NCI-H187 treated with DMSO at 0.1 percent for 48 hours (cell line): ENCODE measurements at places on chromosomes 3 and 15.
A peak's percentile ranks its signal among the peaks of the same experiment; 100 is the strongest.

GRCh38 chr15:64037966-64038365 lies 8.3 kb downstream of the DAPK2 start:
- no peak for DNase-seq

DNA sequence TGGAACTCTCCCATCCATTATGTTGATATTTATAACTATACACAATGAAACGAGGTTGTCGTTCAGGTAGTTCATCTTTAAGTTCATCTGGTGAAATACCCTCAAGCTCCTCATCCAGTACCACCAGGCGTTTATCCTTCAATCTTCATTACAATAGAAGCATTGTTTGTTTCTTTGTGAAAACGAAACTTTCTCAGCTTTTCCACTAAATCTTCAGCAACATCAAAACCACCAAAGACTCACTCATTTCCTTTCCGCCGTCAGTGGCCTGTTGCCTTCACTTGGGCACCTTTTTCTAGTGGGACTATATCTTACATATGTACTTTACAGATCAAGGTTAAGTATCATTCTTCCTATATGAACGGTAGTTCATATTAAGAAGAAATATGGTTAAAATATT lies 44.1 kb upstream of the TFG start:
- no peak for DNase-seq

DNA sequence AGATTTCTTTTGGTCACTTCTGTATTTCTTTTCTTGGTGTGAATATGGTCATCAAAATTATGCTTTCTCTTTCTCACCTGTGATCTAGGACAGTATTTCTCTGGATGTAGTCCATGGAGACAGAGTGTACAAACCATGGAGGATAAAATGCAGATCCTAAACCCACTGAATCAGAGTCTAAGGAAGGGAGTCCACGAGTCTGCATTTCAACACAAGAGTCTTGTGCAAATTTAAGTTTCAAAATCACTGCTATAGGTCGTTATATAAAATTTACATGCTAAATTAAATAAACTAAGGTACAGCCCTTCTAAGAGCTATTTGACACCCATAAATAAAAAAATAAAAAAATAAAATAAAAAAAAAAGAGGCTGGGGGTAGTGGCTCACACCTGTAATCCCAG lies 17.3 kb upstream of the UBE2E2 start:
- no peak for DNase-seq

- no peak for DNase-seq
Observed at GRCh38 chr3:65960087-65960486, 78.6 kb downstream of the MAGI1 start.

DNA sequence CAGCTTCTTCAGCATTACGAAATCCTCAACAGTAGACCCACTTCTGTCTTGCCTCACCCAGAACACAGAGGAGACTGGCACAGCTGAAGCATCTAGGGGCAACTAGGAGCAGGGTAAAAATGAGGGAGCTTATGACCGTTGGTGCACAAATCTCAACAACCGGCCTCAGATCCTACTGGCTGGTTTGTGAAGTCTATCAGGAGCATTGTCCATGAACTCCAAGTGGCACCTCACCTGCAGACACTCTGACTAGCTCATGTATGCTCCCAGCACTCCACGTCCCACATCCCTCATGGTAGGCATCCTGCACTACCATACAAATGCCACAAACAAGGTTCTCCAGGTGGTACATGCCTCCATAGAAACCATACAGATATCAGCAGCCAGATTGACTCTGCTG lies 163.1 kb downstream of the TLE3 start:
- DNase-seq: no peak

DNA sequence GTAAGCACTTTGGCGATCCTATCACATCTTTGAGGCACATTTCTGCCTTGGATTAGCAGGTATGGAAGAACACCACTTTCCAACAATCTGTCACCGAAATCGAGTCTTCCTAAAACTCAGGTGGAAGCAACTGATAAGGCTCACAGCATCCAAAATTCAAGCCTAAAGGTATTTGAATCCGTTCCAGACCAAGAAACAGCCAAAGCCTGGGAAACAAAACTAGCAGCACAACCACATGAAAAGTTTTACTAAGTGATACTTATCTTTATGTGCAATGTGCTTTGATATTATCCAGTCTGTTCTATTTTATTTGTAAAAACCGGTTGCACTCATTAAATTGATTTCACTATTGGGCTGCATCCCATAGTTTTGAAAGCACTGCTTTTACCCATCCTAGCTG lies 40.5 kb upstream of the FAM174B start:
- no peak for DNase-seq

DNA sequence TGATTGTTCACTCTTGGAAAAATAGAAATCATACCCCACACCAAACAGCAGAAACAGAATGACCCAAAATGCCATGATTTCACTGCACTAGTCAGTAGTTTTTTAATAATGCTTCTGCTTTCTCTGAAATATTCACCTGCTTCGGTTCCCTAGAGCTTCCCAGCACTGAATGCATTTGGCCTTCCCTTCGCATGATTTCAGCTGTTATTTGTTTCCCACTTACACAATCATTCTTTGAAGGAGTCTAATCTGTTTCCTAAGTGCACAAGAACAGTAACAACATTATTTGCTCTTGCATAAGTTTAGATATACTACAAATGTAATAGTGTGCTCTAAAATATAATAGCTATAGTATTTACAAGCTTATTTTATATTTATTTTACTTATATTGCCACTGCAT lies 178.7 kb downstream of the STAC start:
- no peak for DNase-seq

GRCh38 chr3:44226573-44226972 lies 15.1 kb upstream of the TOPAZ1 start:
- DNase-seq: no peak

DNA sequence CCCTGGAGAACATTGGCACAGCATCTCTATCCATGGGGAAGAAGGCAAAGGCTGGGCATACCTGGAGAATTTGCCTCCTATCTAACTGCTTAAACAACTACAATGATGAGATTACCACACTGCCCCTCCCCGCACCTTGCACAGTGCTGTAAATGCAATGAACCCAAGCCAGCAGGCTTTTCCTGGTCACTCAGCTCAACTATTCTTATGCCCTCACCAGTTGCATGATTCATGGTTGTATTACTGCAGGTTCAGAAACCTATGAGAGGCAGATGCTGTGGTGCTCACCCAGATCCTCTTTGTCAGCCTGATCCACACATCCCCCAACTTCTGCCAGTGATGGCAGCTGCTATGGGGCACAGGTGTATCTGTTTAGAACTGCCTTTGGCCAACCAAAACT lies 77.7 kb upstream of the STAC start:
- DNase-seq: no peak

GRCh38 chr15:68363353-68363752 lies 68.6 kb downstream of the ITGA11 start:
- DNase-seq: no peak

DNA sequence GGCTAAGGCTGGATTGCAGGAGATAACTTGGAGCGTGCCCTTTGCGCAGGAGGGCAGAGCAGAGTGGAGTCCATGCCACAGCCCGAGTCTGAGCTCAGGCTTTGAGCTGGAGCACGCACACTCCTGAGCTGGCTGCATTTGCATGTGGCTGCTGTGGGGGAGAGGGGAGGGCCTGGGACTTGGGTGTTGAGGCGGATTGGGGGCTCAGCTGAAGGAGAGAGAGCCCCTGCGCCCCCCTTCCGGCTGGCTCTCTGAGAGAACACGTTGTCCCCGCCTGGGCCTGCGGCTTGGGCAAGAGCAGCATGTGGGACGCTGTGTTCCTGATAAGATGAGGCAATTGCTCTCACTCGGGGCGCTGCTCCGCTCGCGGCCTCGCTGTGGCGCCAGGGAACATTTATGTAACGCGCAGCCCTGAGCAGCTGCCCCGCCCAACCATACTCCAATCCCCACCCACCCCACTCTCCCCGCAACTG lies 39.1 kb downstream of the KLF13 start:
- DNase-seq: no peak

DNA sequence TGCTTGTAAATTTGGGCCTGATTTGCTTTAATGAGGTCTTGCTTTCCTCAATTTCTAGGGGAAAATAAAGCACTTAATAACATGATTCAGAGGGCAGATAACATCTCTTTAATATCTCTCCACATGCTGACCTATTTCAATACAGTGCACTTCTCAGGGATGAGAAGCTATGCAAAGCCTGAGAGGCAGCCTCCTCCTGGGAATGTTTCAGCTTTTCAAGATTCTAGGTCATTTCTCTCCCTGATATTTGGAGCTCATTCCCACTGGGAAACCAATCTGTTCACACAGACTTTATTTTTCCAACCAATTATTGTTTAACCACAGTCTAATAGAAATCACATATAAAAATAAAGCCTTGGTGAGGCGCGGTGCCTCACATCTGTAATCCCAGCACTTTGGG lies 67.0 kb upstream of the LSAMP start:
- no peak for DNase-seq

DNA sequence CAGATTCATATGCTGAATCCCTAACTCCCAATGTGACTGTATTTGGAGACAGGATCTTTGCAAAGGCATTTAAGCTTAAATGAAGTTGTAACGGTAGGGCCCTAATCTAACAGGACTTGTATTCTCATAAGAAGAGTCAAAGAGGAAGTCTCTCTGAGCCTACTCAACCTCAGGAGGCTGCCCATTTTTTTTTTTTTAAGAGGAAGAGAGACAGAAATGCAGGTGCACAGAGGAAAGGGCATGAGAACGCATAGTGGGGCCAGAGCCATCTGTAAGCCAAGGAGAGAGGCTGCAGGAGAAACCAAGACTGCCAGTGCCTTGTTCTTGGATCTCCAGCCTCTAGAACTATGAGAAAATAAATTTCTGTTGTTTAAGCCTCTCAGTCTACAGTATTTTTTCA lies 28.4 kb downstream of the ZNF860 start:
- no peak for DNase-seq

GRCh38 chr3:56410576-56410975 lies 57.7 kb downstream of the ERC2 start:
- DNase-seq: no peak

GRCh38 chr3:126630020-126630419 lies 24.9 kb downstream of the TXNRD3 start:
- DNase-seq: no peak

DNA sequence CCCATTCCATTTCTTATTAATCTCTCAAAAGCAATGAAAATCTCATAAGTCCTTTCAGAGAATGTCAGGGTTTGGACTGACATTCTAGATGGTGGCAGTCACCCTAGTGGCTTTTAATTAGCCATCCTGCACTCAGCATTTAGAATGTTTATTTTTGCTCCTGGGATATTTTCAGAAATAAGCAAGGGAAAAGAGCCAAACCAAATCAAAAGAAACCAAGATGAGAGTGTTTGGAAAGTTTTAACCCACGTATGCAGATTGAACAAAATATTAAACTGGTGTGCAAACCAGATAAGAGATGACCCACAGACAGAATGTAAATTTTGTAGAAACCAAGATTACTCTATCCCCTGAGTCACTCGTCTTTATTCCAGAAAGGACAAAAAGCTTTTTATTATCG lies 275.8 kb downstream of the SQOR start:
- no peak for DNase-seq

DNA sequence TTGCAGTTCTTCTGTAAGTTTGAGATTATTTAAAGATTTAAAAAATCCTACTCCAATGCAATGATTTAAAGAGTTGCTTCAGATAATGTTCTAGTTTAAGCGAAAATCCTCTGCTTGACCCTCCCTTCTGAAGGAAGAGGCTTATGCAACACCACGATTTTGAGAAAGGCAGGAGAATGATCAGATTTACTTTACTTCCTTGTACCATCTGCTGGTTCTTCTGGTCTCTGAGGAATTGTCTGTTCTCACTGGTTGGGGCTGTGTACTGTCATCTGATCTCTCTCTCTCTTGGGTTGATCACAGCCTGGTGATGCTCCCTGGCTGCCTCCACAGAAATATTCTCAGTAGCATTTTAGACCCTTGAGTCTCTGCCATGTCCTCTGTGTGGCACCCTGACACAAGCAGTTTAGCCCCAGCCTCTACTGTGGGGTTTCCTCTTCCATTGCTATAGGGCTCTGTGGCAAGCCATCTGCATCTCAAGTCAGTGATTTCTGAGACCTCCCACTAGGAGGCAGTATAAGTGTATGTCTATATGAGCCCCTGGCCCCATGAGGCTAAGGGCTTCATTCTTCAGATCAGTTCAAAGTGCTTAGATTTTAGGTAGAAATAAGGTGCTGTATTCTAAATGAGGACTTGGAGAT lies 50.8 kb upstream of the PLAAT1 start:
- DNase-seq: peak; percentile 64

GRCh38 chr3:43852066-43852465 lies 161.3 kb downstream of the ABHD5 start:
- DNase-seq: no peak

- no peak for DNase-seq
Observed at GRCh38 chr3:100682056-100682853, 27.0 kb upstream of the TFG start.

DNA sequence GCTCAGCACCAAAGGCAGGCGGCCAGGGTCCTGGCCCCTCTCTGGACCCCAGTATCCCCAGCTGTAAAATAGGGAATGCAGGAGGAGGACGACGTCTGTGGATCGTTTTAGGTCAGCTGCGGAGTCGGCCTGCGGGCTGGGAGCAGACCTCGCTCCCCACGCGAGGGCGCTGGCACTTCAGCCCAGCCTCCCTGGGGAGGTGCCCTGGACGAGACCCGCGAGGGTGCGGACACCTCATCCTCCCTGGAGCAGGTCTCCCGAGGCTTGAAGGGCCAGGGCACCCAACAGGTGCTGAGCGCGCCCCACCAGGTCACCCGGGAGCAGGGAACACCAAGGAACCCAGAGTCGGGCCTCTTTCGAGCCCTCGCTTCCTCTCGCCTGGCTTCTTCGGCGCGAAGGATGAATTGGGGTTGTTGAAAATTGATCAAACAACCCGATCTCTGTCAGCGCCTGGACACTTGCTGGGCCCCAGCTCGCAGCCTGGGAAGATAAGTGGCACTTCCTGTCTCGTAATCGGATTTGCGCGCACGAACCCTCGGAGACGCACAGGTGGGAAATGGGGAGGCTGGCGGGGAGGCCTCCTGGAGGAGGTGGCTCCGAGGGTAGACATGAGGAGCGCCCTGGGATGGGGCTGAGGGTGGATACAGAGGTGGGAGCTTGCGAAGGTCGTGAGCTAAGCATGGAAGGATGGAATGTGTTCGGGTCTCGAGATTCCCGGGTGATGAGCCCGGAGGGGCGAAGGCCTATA lies 588 bp upstream of the VIPR1 start:
- no peak for DNase-seq
